ENCODE measurements at places on chromosomes 2 and 18.
A peak's percentile ranks its signal among the peaks of the same experiment; 100 is the strongest.

DNA sequence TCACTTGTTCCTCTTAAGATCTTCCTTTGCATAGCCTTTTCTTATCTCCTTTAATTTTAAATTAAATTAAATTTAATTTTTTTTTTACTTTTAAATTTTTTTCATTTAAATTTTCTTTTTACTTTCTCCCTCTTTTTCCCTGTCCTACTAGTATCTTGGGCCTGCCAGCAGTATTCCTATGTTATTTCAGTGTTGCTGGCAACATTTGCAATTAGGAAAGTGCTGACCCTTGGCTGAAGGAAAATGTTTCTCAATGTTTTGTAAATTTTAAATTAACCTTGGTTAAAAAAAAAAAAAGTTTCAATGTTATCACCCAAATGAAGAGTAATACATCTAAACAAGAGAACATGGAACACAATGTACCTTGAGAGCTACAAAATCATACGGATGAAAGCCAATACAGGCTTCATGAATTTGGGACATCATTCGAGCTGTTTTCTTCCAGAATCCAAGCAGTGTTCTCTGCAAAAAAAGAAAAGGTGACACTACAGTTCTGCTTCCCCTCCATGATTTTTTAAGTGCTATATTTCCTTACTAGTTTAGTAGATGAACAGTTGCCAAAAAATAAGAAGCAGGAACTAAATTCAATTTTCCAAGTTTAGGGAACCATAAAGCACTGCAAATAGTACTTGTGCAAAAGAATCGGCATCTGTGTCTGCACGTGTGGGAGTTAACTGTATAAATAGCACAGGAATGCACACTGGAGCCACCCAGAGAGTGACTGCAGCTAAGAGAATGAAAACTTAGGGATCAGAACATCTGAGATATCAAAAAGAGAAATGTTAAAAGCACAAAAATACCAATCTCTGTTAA is 55.8 kb downstream of the ICA1L start:
- no peak for DNase-seq

GRCh38 chr18:27581296-27581904 is 396.3 kb upstream of the CHST9 start:
- DNase-seq, result no peak

DNA sequence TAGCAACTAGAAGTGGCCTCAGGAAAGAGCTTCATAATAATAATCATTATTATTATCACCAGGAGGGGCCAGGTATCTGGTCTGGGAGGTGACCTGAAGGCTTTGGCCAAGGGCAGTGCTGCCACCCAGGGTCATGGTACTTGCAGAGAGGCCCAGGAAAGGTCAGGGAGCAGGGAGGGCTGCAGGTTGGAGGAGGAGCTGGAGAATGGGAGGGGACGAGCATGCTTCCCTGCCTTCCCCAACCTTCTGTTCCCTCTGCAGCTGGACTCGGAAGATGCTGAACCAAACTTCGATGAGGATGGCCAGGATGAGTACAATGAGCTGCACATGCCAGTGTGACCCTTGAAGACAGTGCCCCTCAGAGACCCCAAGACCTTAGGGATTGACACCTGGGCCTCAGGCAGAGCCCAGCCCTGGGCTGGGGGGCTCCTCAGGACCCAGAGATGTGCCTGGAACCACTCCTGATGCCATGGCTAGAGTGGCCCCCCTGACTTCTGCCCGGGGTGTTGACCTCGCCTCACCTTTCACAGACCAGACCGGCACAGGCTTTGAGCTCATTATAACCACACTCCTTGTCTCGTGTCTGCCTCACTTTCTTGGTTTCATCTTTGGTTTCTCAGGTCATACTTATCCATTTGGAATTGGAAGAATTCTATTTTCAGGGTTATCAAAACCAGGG is 14.1 kb downstream of the SLC4A3 start:
- DNase-seq, result no peak

- no peak for DNase-seq
Measured at GRCh38 chr2:199136681-199137080, 321.1 kb downstream of the SATB2 start.

- no peak for DNase-seq
Measured at GRCh38 chr18:32877371-32877770, 104.5 kb upstream of the KLHL14 start.

GRCh38 chr2:95001051-95001562 is 24.4 kb upstream of the MAL start:
- DNase-seq, result no peak

DNA sequence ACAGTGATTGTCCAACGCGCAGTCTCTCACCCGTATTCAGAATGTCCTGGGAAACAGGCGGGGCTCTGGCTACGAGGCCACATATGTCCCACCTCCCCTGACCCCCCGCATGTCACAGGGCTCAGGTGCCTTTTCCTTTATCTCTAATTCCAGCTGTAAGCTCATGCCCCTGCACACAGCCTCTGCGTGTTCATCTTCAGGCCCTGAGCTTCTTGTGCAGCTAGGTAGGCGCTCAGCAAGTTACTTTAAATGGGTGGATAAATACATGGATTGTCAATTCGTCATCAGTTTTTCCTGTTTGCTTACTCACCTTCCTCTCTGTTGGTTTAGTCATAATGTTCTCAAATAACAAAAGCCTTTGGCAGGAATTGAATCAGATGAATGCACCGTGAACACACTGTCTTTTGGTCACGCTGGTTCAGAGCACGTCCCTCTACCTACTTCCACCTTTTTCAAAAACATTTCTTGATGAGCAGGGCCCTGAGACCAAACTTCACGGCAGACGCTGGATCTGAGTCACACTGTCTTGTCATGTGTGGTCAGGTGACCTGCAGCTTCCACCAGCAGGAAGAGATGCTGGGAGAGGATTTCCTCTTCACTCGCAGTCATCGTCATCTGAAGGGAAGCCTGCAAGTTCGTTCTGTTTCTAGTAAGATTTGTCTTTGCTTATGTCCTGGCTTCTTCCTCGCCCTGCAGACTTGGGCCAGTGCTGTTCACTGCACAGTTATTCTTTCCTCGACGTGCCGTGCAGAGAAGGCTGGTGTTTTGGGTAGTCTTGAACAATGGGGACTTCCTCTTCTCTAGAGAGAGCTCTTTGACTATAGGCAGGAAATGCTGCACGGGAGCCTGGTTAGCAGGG is 138.1 kb downstream of the PTGR3 start:
- peak; percentile 84 for DNase-seq

DNA sequence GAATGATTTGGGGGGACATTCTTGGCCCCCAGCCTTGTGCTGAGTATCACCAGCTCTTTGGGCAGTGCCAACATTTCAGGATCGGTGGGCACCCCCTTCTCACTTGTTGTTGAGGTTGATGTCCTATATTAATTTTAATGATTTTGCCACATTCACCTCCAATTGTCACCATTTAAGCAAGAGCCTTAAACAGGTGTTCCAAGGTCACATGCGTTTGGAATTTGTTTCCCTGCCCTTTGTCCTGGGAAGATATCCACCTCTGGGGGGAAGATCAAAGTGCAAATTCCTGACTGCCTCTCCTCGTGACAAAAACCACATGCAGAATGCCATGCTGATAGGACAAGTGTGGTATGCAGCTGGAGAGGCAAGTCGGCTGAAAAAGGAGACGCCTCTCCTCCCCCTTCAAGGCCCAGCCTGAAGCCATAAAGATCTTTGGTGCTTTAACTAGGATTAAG is 72.5 kb upstream of the ID2 start:
- no peak for DNase-seq

DNA sequence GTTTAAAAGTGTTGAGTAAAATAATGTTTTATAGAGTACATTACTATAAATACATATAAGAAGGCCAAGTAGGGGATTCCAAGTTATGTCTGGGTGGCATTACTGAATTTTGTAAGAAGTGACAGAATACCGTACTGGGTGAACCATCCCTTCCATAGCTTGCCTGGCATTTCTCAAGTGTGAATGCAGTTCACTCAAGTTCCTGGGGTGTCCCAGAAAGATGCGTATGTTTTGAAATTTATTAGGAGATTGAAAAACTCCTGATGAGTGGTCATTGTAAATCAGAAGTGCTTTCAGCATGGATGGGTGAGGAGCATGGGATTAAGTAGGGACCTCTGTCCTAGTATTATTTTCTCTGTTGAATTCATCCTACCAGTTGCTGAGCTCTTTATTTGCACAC is 103.2 kb downstream of the VAPA start:
- DNase-seq, result no peak

DNA sequence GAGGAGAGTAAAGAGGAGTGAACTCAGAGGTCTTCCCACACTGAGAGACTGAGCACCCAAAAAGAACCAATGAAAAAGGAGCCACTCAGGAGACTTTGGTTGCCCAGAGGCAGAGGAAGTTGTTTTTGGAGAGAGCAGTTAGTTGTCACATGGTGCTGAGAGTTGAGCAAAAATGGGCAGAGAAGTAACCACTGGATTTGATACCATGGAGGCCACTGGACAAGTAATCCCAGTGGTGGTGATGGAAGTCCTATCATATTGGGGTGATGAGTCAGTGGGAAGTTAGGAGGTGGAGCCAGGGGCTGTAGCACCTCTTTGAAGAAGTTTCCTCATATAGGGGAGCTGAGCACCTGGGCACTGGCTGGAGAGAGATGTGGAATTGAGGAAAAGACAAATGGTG is 235.8 kb downstream of the TPGS2 start:
- DNase-seq, result no peak

GRCh38 chr18:62954366-62954765 is 239.0 kb downstream of the PHLPP1 start:
- DNase-seq, result no peak

GRCh38 chr2:212249451-212249850 is 289.2 kb downstream of the ERBB4 start:
- no peak for DNase-seq

GRCh38 chr2:62305421-62306176 is 109.7 kb downstream of the B3GNT2 start:
- peak; percentile 49 for DNase-seq

DNA sequence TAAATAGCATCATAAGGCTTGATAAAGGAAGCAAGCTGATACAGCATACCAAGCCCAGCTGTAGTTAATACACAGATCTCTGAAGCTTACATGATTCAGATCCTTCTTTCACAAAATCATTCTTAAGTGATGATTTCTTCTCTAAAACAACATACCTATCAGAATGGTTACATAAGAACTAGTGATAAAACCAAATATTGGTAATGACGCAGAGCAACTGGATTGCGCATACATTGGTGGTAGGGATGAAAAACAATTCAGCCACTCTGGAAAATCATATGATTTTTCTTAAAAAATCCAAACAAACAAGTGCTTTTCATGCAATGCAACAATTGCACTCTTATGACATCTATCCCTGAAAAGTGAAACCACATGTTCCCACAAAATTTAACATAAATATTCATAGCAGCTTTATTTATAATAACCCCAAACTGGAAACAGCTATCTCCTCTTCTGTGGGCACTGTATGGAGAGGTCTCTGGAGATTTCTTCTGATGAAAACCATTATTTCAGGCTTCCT is 153.6 kb upstream of the DSEL start:
- no peak for DNase-seq

- DNase-seq, result no peak
Measured at GRCh38 chr2:177636672-177637071, 244.1 kb downstream of the AGPS start.

GRCh38 chr2:112996635-112997034 is 8.6 kb upstream of the IL36A start:
- no peak for DNase-seq

DNA sequence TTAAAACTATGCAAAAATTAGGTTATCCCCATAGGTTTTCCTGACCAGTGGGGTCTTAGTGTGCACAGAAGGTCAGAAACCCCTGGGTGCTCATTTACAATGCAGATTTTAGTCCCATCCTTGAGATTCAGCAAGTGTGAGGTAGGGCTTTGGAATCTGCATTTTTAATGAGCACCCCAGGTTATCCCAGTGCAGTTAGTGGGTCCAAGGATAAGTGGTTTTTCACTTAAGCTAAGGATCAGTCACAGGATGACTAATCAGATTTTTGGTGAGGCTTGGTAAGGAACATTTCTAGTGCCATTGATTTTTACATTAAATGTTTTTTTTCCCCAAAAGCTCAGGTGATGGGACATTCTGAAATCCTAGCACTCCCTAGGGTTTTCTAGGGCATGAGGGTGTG is 50.7 kb upstream of the MGAT5 start:
- no peak for DNase-seq

DNA sequence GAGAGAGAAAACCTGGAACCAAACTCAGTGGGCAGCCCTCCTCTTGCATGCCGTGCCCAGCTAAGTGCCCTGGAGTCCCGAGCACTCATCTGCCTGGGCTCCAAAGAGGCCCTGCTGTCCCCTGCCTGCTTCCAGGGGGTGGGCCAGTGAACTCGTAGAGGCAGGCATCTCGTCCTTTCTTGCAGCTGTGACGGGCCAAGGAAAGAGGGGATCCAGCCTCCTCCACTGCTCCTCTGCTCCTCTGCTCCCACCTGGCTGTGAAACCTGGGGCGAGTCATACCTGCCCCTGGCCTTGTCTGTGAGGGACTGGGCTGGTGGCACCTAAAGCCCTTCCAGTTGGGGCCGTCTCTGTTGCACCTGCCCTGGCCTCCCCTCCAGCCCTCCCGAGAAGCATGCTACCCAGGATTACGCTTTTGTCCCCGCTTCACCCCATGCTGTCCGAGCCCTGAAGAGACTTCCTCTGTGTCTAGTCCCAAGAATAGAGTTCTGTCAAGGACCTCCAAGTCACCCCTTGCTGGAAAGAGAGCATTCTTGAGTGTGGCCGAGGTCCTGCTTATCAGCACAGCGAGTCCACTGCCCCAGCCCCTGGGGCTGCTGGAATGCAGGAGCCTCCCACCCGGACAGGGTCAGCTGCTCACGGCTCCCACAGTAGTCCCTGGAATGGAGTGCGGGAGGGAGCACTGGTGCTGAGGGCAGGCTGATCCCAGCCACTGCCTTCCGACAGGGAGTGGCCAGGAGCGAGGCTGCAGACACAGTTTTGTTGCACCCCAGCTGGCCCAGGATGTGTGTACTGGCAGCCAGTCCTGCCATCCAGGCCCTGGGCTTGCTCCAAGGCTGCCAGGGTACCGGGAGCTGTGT is 14.3 kb downstream of the KCNK3 start:
- DNase-seq, result no peak

GRCh38 chr2:28721601-28722191 is 29.9 kb upstream of the PPP1CB start:
- DNase-seq, result no peak

DNA sequence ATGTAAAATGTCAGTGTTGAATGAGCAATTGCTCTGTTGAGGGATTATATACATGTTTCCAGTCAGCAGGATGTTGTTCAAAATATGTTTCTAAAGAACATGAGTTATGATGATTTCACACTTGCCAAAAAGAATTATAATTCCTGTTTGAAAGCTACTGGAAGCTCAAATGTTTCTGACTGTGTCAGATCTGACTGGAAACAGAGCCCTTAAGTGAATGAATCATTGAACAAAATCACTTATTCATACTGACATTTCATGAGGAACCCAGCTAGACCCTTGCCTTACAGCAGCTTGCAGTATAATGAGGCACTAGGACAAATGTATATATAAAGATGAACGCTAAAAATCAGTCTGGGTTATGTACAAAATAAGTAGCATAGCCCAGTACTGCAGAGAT is 35.4 kb upstream of the ITGAV start:
- no peak for DNase-seq

- DNase-seq, result no peak
Measured at GRCh38 chr18:35267161-35267651, 22.8 kb downstream of the ZSCAN30 start.

GRCh38 chr2:167592441-167592840 is 655.0 kb downstream of the STK39 start:
- no peak for DNase-seq

Data from KBM-7 (cell line).